ENCODE measurements at places on chromosomes 11 and 22.

- H3K27ac ChIP-seq = no peak overlapping the region
- no peak overlapping the region for H3K4me3 ChIP-seq
- no peaks in the 10 kb centered on the region for H3K36me3 ChIP-seq
- DNase-seq = peak; percentile 28
Measured at GRCh38 chr22:23147617-23148387, 2.5 kb downstream of the RAB36 start.

GRCh38 chr11:47979378-47980087 lies 826 bp upstream of the PTPRJ start:
- peaks cover 16% of the 10 kb centered on the region for H3K4me1 ChIP-seq
- H3K4me3 ChIP-seq = peak overlapping the region; percentile 45
- DNase-seq = peak; percentile 37

DNA sequence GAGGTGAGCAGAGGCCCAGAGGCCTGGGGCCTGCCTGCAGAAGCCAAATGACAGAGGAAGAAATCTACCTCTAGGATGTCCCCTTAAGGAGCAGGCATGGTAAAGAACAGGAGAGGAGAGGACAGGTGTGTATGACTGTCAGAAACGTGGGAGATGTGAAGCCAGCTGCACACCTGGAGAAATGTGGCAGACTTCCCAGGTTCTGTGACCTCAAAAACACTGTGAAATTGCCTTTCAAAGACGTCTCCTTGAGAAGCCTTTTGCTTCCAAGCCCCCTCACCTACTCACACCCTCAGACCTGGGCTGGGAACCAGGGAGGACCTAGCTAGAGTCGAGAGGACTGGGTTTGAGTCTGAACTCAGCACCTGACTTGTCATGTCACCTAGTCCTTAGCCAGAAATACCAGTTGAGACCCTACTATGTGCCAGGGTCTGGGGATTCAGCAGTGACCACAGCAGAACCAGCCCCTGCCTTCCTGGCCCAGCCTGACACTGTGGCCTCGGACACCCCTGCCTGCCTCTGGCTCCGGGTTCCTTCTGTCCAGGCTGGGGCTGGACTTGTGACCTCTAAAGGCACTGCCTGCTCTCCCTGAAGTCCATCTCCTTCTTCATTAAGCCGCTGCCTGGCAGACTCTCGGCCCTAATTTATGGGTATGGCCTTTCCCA lies 5.6 kb downstream of the TPBGL start:
- H3K36me3 ChIP-seq = no peaks in the 10 kb centered on the region
- no peak overlapping the region for H3K27ac ChIP-seq
- H3K27me3 ChIP-seq = peaks cover 33% of the 10 kb centered on the region
- no peak for DNase-seq

DNA sequence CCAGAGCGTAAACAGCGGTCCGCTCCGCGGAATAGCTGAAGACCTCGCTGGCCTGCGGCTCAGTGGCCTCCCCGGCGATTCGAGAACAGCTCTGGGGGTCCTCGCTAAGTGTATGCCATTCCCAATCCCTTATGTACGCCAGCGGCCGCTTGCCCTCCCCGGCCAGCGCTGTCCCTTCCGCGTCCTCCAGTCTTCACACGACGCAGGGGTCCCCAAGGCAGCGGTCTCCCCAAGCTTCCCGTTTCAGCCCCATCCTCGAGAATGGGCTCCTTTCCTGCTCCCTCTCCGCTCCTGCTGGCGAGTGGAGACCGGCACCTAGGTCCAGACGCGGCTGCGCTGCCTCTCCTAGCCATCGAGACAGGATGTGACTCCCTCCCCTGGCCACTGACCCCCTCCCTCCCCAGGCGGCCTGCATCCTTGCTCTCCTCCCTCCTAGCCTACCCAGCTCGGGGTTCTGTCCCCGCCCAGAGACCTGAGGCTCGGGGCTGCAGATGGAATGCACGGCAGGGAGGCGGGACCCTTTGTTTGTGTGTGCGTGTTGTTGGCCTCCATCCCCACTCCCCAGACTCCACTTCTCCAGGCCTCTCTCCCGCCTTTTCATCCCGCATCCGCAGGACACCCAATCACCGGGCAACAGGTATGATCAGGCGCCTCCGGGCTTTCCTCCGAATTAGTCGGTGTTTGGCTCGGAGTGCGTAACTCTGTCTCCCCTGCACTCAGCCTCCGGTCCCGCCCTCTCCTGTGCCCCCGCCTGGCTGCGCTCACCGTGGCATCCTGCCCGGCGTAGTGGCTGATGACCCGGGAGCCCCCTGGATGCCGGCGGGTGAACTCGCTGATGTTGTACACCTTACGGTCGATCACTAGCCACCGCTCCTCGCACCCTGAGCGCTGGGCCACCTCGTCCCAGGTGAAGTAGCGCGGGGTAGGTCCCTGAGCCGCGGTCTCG lies 740 bp downstream of the FADS1 start:
- peaks cover 15% of the 10 kb centered on the region for H3K4me1 ChIP-seq
- H3K27me3 ChIP-seq = no peaks in the 10 kb centered on the region
- H3K4me3 ChIP-seq = peak overlapping the region; percentile 75
- peaks cover 25% of the 10 kb centered on the region for H3K36me3 ChIP-seq
- DNase-seq = peak; percentile 81

DNA sequence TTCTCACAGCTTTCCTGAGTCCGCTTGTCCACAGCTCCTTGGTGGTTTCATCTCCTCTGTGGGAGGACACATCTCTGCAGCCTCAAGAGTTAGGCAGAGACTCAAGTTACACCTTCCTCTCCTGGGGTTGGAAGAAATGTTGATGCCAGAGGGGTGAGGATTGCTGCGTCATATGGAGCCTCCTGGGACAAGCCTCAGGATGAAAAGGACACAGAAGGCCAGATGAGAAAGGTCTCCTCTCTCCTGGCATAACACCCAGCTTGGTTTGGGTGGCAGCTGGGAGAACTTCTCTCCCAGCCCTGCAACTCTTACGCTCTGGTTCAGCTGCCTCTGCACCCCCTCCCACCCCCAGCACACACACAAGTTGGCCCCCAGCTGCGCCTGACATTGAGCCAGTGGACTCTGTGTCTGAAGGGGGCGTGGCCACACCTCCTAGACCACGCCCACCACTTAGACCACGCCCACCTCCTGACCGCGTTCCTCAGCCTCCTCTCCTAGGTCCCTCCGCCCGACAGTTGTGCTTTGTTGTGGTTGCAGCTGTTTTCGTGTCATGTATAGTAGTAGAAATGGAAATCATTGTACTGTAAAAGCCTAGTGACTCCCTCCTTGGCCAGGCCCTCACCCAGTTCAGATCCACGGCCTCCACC lies 11.7 kb downstream of the RASD2 start:
- peaks cover 3% of the 10 kb centered on the region for H3K36me3 ChIP-seq
- H3K4me3 ChIP-seq = no peak overlapping the region
- peaks cover 37% of the 10 kb centered on the region for H3K4me1 ChIP-seq
- DNase-seq = peak; percentile 58
